ENCODE measurements at places on chromosomes 2 and 18.

- no peak for DNase-seq
Observed at GRCh38 chr2:232367016-232367415, 11.5 kb upstream of the ALPP start.

- no peak for DNase-seq
Observed at GRCh38 chr2:45736757-45737704, 85.6 kb downstream of the PRKCE start.

DNA sequence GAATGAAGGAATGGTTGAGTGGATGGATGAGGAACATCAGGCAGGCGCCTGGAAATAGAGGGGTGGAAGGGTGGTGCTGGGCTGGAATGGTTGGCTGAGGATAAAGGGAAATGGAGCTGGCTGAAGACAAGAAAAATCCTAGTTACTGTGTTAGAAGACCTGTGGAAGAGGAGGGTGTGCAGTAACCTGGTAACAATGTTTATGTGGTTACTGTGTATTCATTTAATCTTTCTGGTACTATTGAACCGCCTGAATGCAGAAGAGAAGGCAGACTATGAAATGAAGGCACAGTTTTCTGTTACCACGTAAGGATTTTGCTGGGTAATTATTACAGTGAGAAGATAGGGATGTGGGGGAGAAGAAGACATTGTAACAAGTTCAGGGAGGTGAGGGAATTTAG, 110.3 kb upstream of the MGAT5 start:
- no peak for DNase-seq

DNA sequence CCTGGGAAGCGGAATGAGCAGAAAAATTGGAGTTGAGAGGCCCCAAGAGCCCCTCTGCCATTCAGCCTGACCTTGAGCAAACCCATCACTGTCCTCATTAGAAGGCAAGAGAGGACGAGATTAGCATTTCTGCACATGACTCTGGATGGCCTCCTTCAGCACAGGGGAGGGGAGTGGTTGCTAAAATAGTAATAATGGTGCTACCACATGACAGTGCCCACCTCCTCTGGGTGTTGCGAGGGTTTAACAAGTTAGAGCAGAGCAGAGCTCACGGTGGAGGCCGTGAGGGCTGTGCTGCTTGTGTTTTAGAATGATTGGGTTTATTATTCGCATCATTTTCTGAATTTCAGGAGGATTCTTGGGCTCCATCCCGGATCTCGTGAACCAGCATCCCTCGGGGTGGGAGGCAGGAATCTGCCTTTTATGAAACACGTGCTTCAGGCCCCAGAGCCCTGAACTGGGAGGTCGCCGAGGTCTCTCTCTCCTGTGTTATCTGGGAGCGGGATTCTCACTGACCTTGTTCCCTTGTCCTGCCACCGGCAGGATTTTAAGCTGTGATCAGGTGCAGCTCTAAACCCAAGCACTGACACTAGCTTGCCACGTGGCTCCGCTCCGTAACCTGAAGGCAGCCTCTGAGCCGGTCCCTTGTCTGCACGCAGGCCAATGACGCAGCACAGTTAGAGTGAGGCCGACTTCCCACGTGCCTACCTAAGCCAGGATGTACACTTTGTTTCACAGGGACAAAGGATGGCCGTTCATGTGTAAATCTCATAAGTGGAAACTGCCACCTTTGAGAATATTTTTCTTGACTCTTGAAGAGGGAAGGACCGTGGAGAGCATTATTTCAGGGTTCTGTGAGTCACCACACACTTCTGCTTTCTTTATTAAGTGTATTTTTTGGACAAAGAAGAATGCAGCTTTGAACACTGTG, 142.3 kb downstream of the ACOXL start:
- DNase-seq = no peak

- DNase-seq = no peak
Observed at GRCh38 chr18:8478968-8479370, 130.3 kb upstream of the RAB12 start.

DNA sequence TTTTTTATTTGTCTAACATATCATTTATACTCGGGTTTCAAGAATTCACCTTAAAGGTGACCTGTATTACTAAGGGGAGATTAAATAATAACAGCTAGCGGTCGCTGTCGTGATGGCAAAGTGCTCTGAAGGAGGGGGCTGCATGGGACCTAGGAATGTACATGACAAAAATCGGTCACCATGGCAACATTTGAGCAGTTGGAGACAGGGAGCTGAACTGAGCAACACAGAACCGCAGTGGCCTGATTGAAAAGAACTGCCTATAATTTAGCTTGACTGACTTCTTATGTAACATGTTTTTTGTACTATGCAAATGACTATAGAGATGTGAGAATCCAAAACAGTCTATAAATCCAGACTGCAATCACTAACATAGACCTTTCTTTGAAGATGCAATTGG, 34.3 kb upstream of the EPHA4 start:
- DNase-seq = no peak

DNA sequence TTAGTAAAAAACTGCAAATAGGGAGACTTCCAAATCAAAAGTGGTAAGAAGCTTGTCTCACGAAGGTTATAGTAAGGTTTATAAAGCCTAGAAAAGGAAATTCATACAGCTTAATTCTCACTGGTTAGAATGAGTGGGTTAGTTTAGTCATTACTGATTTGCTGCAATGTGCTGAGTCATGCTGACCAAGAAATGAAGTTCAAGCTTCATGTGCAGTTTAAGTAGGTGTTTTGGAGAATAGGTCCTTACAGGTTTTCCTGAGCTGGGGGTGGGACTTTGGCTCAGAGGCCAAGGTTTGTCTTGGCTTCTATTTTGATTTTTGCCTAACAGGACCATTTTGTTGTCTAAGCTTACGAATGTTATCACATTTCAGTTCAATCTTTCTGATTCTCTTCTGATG, 15.1 kb downstream of the CLIP4 start:
- no peak for DNase-seq

- no peak for DNase-seq
Observed at GRCh38 chr2:42125841-42126594, 43.1 kb upstream of the EML4 start.

DNA sequence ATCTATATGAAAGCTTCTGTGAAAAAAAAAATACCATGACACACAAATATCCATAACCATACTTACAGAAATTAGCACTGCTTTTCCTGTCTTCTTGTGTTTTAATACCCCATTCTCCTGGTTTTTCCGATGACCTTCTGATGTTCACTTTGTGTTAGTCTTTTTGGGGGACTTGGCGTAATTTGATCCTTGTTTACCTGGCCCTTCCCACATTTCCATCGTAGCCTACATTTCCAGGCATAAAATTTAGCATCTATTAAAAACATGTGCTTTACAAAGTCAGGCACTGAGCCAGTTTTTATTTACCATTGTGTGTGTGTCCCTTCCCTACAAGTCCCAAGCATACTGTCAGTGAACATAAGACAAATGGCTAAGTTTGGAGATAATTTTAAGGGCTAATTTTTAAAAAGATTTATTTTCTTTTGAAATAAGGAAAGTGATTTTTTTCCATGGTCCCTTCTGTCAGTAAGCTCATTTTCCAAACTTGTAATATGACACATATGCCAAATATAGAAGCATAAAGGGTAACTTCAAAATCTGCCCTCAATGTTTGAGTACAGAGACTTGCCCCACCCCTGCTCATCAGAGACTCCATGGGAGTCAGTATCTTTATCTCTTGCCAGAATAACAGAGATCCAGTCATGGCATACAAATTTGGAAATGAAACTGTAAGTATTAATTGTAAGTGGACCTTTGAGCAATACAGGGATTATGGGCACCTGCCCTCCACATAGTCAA, 27.3 kb downstream of the SESTD1 start:
- no peak for DNase-seq

GRCh38 chr2:145569108-145569507, 1049.2 kb upstream of the ZEB2 start:
- DNase-seq = no peak

GRCh38 chr2:102704531-102704930, 57.3 kb upstream of the TMEM182 start:
- no peak for DNase-seq

DNA sequence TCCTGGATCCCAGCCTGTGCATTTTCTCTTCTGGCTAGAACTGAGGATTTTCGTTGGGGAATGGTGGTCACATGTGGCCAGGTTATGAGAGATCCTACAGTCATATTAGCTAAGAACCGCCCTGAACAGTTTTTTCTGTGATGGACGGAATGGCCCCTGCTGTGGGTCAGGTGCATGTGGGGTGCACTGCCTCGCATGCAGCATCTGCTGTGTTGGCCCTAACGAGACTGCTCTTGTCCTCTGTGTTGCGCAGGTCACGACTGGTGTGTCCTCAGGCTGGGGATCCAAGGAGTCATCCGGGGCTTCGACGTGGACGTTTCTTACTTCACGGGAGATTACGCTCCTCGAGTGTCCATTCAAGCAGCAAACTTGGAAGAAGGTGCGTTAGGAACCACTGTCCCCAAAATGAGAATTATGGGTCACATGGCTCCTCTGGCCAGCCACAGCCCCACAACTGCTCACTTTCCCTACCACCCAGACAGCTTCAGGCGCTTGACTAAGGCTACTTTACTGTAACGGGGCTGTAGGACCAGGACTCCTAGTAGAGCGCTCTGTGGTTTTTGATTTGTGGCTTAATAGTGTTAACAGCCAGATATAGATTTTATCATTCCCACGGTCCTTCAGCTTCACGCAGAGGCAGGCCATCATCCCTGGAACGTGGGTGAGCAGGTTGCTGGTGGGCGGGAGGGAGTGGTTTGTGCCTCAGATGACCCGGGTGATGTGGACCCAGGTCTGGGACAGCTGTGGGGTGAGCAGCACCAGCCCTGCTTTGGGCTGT, 21.8 kb downstream of the ALLC start:
- DNase-seq = no peak

DNA sequence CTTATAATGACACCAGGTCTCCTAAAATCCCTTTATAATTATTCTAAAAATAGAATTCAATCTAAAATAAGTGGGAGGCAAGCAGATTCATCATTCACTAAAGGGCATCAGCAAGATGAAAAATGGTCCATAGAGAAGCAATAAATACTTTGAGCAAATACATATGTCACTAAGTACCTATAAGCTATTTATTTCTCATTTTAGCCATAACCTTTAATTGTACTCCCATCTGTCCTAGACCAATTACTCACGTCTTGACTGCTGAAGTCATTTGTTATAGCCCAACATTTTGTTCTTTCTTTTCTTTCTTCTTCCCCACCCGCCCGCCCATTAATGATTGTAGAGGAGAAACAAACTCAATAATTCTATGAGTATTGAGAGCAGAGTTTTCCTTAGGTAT, 105.7 kb downstream of the MAP2 start:
- DNase-seq = no peak

DNA sequence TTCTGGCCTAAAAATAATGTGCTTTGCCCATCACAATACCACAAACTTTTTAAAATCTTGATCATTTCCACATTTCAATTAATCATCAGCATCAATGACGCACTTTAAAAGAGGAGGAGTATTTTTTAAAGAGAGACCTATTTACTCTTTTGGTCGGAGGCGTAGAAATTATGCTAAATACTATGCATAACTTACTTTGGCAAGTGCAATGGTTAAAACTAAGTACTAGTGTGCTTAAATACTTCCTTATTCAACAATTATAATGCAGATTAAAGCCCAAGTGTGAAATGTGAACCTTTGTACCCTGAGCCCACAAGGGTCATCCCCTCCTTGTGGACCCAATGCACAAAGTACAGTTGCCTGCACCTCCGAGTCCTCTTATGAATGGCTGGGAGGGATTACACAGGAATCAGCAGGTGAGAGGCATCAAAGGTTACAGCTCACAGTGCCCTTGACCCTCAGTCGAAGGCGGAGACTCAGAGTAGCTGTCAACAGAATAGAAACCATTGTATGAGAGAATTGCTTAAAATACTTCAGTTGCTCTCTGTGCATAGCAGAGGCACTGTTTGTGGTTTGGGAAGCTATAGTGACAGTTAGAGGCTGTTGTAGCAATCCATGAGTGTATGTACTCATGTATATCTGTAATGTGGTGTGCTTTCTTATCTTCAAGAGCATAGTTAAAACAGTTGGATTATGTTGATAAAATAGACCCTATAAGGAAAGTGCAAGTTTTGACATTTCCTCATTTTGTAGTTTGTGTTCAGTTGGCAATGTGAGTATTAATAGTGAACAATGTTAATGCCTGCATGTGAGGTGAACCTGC, 151.7 kb upstream of the ITGA4 start:
- DNase-seq = no peak

DNA sequence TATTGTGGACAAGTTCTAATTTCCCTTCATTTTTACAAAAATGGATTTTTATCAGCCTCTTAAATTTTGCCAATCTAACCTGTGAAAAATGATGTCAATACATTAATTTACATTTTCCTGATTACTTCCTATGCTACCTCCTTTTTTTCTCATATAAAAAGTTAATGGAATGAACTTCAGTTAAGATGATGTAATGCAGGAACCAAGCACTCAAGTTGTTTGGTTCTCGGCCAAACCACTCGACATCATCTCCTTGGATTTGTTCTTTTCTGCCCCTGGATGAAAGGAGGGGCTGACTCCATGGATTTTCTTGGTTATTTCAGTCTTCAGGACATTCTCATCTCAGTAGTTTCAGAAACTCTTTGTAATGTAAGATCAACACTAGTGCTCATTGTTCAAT, 253.1 kb upstream of the NXPH2 start:
- DNase-seq = no peak

DNA sequence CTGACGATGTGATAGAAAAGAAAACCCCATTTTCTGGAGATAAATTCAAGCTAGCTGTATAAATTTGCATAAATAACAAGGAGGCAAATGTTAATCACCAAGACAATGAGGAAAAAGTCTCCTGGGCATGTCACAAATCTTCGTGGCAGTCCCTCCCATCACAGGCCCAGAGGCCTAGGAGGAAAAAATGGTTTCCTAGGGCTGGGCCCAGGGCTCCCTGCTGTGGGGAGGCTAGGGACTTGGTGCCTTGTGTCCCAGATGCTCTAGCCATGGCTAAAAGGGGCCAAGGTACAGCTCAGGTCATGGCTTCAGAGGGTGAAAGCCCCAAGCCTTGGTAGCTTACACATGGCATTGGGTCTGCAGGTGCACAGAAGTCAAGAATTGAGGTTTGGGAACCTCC, 134.6 kb downstream of the CABLES1 start:
- DNase-seq = no peak

GRCh38 chr2:213934560-213934959, 476.3 kb upstream of the VWC2L start:
- no peak for DNase-seq

DNA sequence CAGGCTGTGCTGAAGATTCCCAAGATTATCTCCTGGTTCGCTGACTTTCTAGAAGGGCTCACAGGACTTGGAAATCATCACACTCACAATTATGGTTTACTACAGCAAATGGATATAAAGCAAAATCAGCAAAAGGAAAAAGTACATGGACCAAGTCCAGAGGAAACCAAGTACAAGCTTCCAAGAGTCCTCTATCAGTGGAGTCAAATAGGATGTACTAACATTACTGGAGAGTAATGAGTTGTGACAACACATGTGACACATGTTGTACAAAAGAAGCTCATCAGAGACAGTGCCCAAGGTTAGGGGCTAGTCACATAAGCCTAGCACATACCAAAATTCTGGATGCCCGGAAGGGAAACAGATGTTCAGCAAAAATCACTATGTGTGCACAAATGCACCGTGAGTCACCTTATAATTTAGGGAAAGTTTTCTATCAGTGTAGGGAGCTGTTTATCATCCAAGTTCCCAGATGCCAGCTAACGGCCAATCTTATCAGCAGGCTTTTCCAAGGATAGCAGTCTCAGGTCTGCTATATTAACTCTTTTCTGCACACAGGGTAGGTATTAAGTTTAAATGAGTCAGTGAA, 9.5 kb downstream of the TMEM237 start:
- DNase-seq = no peak
